ENCODE measurements at places on chromosomes 16 and 17.

DNA sequence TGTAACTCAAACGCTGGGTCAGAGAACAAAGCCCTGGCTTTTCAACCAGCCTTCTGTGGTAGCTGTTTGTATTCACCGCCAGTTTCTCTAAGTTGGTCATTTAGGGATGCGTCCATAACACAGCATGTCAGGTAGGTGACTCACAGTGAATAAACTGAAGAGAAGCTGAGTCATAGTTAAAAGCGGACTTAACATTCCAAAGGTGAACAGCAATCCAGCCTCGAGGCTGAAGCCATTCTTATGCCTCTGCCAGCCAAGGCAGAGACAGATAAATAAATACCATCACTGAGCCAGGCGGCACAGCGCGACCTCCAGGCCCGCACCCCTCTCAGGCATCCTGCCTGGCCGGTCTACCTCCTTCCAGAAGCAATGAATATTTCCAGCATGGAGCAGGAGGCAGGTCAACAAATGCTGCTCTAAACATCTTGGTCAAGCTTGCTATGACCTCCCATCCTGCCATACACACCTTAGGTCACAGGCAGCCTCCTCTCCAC is 12.4 kb upstream of the CACNG4 start:
- DNase-seq = no peak

DNA sequence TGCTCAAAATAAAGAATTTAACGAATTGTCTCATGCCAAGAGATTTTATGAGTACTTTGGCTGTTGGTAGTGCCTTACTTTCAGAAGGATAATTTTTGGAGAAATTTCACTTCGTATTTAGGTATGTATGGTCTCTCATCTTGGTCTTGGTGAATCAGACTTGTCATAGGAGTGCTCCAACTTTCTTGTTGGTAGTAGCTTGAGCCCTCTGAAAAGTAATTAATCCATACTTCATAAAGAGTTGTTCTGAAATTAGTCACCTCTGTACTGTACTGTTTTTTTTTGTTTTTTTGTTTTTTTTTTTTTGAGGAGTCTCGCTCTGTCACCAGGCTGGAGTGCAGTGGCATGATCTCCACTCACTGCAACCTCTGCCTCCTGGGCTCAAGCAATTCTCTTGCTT is 11.6 kb downstream of the ZNRF1 start:
- no peak for DNase-seq

DNA sequence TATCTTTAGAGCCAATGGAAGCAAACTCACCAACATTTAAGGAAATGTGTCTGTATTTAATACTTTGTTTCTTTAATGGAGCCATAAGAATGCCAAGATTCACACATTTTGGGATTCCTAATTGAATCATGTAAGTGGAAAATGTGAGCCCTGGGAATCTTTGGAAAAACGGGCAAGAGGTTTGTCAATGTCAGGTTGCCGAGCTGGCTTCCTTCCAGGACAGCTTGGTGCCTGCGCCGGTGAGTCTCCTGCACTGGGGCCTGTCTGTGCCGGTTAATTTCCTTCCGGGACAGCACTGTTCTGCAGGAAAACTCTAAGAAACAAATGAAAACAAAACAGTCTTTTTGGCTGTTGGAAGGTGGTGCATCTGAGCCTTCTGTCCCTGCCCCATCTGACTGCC is 210.6 kb downstream of the HAPSTR1 start:
- DNase-seq = no peak

GRCh38 chr17:73151916-73152632 is 12.7 kb upstream of the SSTR2 start:
- DNase-seq = no peak

- DNase-seq = no peak
Measured at GRCh38 chr16:23318639-23319038, 16.5 kb downstream of the SCNN1B start.

GRCh38 chr17:68446626-68447041 is 10.7 kb downstream of the WIPI1 start:
- DNase-seq = no peak

DNA sequence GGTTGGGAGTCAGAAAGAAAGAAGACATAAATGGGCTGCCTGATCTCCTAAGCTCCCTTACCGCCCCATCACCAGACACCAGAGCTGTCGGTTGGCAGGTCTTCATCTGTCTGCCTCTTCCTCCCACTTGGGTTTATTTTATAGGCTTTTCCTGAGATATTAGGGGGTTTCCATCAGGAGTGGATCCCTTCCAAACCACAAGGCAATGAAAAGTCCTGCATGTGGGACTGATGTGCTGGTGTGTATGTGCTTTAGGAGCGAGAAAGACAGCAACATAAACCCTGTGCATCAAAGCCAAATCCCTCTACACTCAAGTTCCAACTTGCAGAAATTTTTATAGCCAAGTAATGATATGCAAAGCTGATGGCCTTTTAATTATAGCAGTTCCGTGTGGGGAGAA is 389.5 kb downstream of the SLC39A11 start:
- DNase-seq = no peak

DNA sequence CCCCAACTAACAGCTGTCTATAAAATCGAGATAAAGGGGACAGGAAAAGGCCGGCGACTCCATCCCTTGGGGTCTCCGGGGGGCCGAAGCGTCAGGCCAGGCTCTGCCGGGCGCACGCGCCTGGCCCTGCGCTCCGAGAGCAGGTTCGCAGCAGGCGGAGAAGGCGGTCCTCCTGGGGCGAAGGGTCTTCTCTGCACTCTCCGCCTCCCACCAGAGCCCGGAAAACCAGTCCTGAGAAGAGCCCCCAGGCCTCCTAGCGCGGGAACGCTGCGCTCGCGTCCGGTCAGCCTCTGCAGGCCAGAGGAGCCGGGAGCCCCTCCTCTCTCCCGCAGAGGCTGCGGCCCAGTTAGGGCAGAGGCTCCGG is 5.1 kb downstream of the FOXF1 start:
- no peak for DNase-seq

- no peak for DNase-seq
Measured at GRCh38 chr17:65005858-65006257, 50.7 kb downstream of the GNA13 start.

DNA sequence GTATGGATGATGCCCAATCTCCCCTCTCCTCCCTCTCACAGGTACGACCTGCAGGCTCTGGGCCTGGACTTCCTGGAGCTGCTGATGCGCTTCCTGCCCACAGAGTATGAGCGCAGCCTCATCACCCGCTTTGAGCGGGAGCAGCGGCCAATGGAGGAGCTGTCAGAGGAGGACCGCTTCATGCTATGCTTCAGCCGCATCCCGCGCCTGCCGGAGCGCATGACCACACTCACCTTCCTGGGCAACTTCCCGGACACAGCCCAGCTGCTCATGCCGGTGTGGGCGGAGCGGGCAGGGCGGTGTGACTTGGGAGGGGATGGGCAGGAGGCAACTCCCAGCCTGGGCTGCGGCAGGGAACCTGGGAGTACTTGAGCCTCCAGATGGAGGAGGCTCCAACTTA is 18.1 kb downstream of the SPATA32 start:
- no peak for DNase-seq

DNA sequence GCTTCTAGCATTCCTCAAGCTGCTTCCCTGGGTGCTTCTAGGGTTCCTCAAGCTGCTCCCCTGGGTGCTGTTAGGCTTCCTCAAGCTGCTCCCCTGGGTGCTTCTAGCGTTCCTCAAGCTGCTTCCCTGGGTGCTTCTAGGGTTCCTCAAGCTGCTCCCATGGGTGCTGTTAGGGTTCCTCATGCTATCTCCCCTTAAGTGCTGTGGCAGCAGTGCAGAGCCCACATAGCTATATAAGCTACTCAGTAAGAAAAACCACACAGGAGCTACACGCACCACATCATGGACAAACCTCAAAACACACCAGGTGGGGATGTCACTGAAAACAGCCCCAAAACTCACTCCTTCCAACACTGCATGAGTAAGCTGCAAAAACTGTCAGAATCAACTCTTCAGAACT is 35.2 kb downstream of the ANKRD11 start:
- DNase-seq = no peak
